Thoracic aorta (tissue), 2 donors: ENCODE measurements at places on chromosomes 7 and 10.

DNA sequence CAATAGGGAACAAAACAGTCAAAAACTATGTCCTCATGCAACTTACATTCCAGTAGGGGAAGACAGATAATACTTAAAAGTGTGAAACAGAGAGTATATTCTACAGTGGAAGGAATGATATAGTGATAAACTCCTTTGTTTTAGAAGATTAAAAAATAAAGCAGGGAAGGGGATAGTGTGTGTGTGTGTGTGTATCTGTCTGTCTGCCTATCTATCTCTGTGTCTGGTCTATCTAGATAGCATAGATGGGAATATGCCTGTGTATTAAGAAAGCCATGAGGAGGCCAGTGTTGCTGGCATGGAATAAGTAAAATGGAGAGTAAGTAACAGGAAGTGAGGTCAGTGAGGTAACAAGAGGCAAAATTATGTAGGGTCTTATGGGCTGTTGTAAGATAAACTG, 42.2 kb downstream of the EXOC6 start:
- no peak overlapping the region for H3K27ac ChIP-seq
- no peaks in the 10 kb centered on the region for H3K36me3 ChIP-seq
- no peak overlapping the region for H3K4me3 ChIP-seq
- no peak for DNase-seq

GRCh38 chr7:69335331-69335730, 262.9 kb upstream of the AUTS2 start:
- H3K27ac ChIP-seq: no peak overlapping the region
- H3K36me3 ChIP-seq: no peaks in the 10 kb centered on the region
- no peaks in the 10 kb centered on the region for H3K4me1 ChIP-seq
- no peak overlapping the region for H3K4me3 ChIP-seq
- no peaks in the 10 kb centered on the region for H3K27me3 ChIP-seq

GRCh38 chr10:114538181-114538906, 119.7 kb downstream of the ABLIM1 start:
- H3K4me1 ChIP-seq: peaks cover 4% of the 10 kb centered on the region
- H3K27me3 ChIP-seq: no peaks in the 10 kb centered on the region
- H3K4me3 ChIP-seq: no peak overlapping the region
- H3K27ac ChIP-seq: no peak overlapping the region
- no peaks in the 10 kb centered on the region for H3K36me3 ChIP-seq
- no peak for DNase-seq

GRCh38 chr7:85055906-85056305, 130.9 kb downstream of the SEMA3D start:
- H3K4me3 ChIP-seq: no peak overlapping the region
- no peak overlapping the region for H3K27ac ChIP-seq
- no peaks in the 10 kb centered on the region for H3K36me3 ChIP-seq
- no peak for DNase-seq
- no peaks in the 10 kb centered on the region for H3K27me3 ChIP-seq
